ENCODE measurements at places on chromosomes 1 and 21. TPM values are rescaled to one million over a fixed set of nuclear protein-coding genes. Genes with fewer than 3 reads are reported as not detected.

- DNase-seq, result no peak
Measured at GRCh38 chr1:227955808-227956207, 8.1 kb upstream of the WNT9A start.

The PROK1 gene
- total RNA-seq, result not detected

- no peak for DNase-seq
Measured at GRCh38 chr1:108896146-108897145, 19.7 kb downstream of the GPSM2 start.

- DNase-seq, result no peak
Measured at GRCh38 chr1:158943059-158943458, 11.7 kb downstream of the PYHIN1 start.

The KLF17 gene
- total RNA-seq, result not detected

DNA sequence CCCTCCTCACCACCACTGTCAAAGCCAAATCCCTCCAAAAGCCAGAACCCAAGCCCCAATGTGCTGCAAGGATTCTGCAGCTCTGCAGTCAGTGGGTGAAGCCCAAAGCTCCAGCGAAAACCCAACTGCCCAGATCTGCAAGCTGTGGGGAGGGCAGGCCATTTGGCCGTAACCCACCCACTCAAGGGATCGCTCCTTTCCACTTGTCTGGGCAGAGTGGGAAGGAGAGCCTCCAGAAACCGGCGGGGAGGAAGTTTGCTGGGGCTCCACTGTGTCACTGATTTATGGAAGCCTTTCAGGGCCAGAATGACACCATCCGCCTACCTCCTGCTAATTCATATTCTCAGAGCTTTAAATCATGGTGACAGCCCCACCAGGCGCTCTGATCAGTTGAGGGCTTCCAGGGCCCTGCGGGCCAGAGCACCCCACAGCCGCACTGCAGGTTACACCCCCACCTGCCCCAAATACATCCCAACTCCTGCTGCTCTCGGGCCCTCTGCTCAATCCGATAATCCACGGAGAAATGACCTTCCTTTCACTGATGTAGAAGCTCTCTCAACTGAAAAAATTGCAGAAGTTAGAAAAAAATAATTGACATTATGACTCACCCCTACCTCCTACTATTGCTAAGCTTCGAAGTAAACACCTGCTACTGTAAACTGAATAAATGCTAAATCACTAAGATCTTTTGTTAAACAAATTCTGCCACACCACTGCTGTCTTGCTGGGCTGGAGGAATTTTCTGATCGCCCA lies 40.6 kb upstream of the RAB4A start:
- no peak for DNase-seq

DNA sequence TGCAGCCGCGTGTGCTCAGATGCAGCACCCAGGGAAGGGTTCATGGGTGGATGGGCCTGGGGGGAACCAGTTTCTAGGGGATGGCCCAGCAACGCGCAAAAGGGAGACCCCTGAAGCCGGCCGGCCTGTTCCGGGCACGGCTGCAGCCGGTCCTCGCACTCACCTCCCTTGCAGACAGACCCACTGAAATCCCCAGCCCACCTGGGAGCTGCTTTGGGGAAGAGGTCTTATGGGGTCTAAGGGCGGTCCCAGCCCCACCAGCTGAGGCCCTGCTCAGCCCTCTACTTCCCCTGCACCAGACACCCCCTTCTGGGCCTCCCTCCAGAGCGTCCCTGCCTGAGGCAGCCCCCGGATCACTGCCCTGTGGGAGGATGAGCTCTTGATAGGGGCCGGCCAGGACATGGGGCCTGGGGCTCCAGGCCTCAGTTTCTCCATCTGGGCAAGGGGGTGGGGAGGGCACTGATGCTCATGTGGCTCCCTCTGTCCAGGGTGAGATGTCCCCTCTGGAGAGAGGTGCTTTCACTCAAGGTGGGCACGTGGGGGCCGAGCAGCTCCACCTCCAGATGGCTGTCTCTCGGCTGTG lies 20.0 kb upstream of the TTC34 start:
- DNase-seq, result no peak

DNA sequence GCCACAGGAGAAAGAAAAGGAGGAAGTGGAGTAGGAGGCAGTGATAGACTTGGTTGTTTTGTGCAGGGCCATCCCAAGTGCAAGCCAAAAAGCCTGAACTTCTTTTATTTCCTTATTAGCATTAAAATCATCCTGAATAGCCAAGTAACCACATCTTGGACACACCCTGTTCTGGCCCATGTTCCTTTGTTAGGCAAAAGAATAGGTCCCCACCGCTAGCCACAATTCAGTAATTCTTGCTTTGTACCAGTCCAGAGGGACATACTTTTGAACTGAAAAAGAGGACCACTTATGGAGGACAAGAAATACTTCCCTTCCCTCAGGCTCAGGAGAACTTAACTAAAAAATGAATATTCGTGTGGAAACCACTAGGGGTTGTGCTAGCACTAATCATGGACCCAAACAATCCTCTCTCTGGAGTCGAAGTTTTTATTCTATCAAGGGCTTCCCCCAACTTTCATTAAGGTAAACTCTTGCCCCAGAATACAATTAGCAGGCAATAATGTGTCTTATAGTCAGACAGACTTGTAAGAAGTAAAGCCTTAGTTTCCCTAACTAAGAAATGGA lies 19.4 kb downstream of the TNFSF4 start:
- DNase-seq, result no peak

DNA sequence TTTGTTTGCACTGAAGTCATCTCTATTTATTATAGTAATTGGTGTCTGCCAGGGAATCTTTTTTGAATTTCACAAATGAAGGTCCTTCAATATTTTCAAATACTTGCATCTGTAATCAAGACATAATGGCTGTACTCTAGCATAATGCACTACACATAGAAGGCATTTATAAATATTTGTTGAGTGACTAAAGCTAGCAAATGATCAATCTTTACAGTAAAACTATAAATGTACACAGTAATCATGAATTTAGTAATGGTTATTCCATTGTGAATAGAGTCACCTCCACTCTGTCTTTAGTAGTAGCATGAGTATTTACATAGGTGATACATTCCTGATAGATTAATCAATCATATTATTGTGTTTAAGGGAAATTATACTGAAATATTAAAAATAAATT lies 119.6 kb downstream of the USH2A start:
- DNase-seq, result no peak

DNA sequence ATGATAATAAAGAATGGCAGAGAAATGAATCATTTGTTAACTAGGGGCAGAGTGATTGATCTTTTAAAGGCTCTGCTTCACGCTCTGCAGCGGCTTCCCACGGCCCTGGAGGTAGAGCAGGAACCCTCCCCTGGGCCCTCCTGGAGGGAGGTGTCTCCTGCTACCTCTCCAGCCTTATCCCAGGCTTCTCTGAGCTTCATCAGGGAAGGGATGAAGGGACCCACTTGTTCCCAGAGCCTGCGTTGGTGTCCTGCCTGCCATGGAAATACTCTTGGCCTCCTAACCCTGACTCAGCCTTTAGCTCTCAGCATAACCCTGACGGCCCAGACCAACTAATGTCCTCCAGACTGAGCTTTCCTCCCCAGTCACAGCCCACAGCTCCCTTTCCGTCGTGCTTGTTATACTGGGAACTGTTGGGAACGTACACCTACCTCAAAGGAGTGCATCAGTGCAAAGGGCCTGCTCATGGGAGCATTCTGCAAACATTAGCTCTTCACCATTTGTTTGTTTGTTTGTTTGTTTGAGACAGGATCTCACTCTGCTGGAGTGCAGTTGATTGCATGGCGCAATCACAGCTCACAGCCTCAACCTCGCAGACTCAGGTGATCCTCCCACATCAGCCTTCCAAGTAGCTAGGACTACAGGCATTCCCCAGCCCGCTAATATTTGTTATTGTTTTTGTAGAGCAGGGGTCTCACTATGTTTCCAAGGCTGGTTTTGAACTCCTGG lies 17.4 kb upstream of the HNRNPU start:
- DNase-seq, result no peak

DNA sequence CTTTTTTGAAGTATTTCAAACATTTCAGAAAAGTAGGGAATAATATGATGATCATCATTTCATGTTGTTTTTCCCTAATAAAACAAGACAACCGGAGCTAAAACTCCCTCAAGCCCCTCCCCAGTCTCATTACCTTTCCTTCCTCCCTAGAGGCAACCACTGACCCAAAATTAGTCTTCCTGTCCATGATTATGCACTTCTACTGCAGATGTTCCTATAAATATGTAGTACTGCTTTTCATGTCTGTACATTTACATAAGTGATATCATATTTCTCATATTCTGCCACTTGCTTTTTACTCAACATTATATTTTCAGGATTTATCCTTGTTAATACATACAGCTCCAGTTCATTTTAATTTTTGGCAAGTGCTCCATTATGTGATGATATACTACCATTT lies 58.7 kb upstream of the GOLT1A start:
- no peak for DNase-seq

The PRDM15 gene
- 7.6 TPM for total RNA-seq
